ENCODE measurements at places on chromosomes 12 and 14.

DNA sequence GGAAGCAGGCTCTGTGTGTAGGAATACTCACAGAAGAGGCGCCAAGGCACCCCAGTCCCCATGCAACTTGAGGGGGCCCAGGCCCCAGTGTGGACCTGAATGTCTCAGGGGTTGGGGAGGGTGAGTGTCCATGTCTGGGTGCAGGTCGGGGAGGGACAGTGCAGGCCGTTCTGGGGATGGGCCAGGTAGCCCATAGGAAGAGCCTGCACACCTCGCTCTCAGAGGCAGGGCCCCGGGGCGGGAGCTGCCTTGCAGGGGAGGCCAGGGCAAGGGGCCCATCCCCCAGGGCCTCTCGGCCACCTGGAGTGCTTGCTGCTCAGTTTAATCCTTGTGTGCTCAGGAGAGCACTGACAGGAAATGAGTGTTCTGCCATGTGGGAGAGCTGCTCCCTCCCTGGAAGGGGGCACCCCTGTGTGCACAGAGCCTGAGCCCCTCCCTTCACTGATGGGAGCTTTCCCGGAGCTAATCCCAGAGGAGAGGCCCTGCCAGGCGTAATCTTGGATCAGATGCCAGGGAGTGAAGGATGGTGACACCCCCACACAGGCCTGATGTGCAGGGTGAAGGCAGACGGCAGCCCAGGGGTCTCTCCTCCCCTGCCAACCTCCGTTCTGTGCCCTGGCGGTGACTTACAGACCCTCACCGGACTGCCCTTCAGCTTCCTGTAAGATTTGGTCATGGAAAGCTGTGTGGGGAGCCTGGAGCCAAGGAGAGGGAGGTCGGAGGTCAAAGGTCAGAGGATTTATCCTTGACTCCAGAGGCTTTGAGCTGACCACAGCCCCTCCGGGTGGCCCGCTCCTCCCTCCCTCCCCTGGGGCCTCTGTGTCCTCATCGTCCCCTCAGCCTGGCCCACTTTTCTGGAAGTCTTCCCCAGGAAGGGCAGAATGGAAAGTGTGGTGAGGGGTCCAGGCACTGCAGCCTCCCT lies 24.4 kb upstream of the FBRSL1 start:
- DNase-seq = no peak

GRCh38 chr12:45302621-45303369 lies 86.9 kb downstream of the ANO6 start:
- DNase-seq = no peak

- peak; percentile 100 for DNase-seq
Measured at GRCh38 chr14:91060351-91061055, at the start of gene RPS6KA5. TSS of gene RPS6KA5 (minus strand) at chr14:91060641. CDS start at chr14:91060434, 207 bp downstream.

DNA sequence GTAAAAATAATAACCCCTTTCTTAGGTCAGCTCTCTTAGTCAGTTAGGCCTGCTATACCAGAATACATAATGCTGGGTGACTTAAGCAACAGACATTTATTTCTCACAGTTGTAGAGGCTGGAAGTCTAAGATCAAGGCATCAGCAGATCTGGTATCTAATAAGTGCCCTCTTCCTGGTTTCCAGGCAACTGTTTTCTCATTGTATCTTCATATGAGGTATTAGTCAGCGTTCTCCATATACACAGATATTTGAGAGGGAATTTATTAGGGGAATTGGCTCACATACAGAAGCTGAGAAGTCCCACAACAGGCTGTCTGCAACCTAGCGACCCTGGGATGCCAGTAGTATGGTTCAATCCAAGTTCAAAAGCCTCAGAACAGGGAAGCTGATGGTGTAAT lies 896.0 kb downstream of the GALC start:
- DNase-seq = no peak

GRCh38 chr12:60271816-60272215 lies 676.0 kb downstream of the SLC16A7 start:
- no peak for DNase-seq

GRCh38 chr12:26052652-26053051 lies 72.2 kb downstream of the BHLHE41 start:
- no peak for DNase-seq

DNA sequence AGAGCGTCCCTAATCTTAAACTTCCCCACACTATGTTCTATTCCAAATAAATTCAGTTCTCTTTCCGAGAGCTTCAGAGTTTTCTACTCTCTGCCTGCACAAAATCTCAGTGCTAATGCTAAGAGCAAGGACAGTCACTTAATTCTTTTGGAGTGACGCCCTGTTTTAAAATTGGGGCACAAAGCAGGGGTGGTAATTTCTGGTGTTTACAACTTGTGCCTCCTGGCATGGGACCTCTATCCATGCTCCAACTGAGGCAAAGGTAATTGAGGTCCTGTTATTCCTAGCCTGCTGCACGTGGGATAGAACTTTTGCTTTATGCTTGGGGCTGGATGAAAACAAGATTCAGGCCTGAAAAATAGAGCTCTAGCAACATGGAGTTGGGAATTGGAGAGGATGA lies 22.9 kb downstream of the C12orf50 start:
- DNase-seq = no peak

- DNase-seq = no peak
Measured at GRCh38 chr12:131089531-131090273, 136.0 kb downstream of the ADGRD1 start.

DNA sequence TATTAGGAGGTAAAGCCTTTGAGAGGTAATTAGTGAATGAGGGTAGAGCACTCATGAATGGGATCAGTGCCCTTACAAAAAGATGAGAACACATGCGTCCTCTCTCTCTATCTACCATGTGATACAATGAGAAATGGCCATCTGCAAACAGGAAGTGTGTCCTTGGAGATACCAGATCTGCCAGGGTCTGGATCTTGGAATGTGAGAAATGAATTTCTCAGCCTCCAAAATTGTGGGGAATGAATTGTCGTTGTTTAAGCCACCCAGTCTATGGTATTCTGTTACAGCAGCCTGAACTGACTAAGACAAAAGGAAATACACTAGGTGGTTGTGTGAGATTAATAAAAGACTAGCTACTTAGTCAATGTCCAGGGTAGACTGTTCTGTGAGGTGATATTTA lies 366.6 kb downstream of the NELL2 start:
- DNase-seq = no peak

GRCh38 chr12:40853221-40853620 lies 161.0 kb downstream of the CNTN1 start:
- DNase-seq = no peak

- DNase-seq = peak; percentile 76
Measured at GRCh38 chr12:32455607-32456071, 56.3 kb downstream of the FGD4 start.

GRCh38 chr14:23259426-23259825 lies 21.7 kb downstream of the RNF212B start:
- DNase-seq = no peak

- no peak for DNase-seq
Measured at GRCh38 chr12:78407722-78408121, 456.9 kb upstream of the SYT1 start.

- DNase-seq = no peak
Measured at GRCh38 chr12:32497864-32498263, 98.5 kb downstream of the FGD4 start.

GRCh38 chr12:5715021-5715420 lies 230.0 kb downstream of the ANO2 start:
- no peak for DNase-seq

DNA sequence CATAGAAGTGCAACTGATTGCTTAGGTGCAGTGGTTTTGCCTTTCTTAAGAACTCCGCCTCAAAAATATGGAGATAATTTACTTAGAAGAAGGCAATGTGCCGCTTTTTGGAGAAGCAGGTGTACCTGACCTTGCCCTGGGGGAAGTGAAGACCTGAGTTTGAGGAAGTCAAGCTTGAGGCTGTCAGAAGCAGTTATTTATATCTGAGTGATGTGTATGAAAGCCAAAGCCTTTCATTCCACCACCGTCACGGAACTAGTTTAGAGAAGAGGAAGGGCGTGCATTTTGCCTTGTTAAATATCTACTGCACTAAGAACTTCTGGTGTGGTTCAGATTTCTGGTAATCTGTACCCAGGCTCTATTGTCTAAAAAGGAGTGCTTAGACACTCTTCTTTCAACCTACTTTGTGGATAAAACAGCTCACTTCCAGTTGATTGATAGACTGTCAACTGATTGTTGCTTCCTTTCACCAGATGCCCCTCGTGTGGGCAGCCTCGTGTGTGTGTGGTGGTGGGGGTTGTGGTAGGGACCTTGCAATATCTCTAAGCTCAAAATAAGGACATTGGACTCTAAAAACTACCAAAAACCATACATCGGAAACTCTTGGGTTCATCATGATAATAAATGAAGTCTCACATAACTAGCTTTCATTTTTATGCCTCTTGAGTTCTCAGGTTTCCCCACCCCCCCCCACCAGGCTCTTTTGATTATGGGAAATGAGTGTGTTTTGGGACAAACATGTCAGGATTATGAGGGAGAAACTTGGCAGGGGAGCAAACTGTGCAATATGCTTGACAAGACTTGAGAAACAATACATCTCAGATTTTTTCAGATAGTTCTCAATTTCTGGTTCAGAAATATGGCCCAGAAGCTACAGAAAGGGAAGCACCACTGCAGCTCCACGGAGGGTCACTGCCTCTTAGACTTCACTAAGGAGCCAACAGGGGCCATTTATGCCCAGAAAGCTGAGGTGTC lies 78.6 kb downstream of the ARF6 start:
- peak; percentile 56 for DNase-seq

DNA sequence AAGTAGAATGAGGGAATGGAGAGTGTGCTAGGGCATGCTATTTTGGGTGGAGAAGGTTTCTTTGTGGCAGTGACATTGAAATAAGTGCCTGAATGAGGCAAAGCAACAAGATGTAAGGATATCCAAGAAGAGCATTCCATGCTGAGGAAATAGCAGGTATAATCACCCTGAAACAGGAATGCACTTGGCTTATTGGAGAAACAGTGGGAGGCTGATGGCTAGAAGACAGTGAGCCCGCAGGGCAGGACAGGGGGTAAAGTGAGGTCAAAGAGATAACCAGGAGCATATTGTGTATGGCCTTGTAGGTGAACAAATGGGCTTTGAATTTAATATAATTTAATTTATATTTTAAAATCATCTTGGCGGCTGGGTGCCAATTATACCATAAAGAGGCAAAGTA lies 877.0 kb downstream of the DIO2 start:
- no peak for DNase-seq

GRCh38 chr14:24081739-24082211 lies 10.4 kb downstream of the CPNE6 start:
- DNase-seq = no peak

- peak; percentile 33 for DNase-seq
Measured at GRCh38 chr12:22626406-22626805, 1.4 kb downstream of the ETNK1 start.

DNA sequence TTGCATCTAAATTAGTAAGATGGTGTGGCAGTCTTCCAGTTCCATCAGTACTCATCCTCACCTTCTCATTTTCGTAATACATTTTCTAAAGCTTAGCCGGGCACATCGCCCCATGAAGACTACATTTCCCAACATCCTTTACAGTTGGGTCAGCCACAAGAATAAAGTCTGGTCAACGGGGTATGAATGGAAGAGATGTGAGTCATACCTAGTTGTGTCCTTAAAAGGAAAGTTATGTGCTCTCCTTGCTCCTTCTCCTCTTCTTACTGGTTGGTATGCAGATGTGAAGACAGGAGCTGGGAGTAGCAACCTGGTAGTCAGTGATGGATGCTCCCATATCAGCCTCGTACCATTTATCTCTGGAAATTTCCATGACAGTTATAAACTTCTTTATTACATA lies 35.9 kb upstream of the EGLN3 start:
- no peak for DNase-seq

DNA sequence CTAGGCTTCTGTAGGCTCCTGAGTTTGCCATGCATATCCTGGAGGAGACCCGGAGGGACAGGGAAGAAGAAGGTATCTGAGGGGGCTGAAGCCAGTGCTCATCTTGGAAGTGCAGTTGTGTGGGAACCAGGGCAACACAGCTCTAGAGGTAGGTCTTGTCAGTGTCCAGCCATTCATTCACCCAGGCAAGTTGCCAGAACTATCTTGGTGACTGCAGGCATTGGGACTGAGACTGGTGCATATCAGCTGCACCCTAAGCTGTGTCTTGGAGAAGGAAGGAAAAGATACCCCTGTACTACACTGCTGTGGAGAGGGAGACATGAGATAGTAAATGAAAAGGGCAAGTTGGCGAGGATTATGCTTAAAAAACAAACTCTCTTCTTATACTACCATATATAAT lies 4.9 kb upstream of the WIF1 start:
- DNase-seq = peak; percentile 96

GRCh38 chr12:85277900-85278597 lies 2.0 kb upstream of the ALX1 start:
- no peak for DNase-seq

- no peak for DNase-seq
Measured at GRCh38 chr14:75562489-75562888, 15.9 kb upstream of the FLVCR2 start.

DNA sequence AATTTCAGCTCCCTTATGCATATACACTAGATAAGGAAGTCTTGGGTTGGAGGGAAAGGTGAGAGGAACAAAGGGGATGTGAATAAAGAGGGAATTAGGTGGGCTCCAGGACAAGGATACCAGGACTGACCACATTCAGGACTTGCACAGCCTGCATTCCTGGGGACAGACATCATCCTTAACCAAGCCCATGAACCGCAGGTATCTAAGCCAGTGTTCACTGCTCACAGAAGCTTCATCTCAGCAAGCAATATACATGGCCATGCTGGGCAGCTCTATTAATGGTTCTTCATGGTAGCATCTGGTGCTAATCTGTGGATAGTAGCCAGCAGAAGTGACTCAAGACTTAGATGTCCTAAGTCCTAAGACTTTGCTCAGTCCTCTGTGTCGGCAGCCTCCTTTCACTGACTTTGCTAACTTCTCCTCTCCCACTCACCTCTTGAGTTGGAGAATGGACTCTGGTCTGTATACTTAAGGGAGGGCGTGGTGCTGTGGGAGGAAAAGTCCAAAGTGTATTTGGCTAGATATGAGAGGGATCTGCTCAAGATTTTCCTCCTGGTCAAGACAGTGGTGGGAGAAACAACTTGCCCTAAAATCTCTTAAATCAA lies 136.1 kb downstream of the ASCL1 start:
- no peak for DNase-seq

DNA sequence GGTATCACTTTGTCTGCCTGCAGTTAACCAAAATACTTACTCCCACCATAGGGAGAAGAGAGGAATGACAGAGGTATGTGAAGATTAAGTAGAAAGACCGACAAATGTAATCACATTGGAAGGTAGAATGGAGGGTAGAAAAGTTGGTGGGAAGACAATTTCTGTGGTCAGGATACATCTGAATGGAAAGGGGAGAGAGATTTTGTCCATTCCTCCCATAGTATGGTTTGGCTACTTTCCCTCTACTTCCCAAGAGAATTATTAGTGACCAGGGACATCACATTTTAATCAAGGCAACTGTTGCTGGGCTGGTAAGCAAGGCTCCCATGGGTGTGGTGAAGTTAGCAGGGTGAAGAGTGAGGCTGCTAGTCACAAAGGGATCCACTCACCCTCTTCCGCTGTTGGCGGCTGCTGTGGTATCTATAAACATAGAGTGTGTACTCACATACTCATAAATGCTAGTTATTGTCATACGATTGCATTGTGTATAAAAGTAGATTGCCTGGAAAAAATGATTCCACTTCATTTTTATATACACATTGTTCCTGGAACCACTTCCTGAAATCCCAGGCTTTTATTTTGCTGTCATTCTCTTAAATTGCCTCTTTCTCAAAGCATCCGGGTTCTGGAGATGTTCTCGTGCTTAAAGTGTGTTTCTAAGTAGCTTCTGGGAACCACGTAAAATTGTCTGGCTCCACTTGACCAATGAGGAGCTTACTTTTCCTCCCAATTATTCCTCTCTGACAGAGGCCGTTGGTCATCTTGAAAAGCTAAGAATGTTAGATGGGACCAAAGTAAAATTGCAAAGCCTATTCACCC lies 413.1 kb downstream of the ZFP36L1 start:
- no peak for DNase-seq

GRCh38 chr12:38890102-38890855 lies 15.1 kb downstream of the CPNE8 start:
- DNase-seq = no peak

Data from hematopoietic multipotent progenitor cell treated with erythropoietin and hydrocortisone succinate and interleukin-3 and kit ligand, for 8 days (in vitro differentiated cells).